ENCODE measurements at places on chromosomes 3 and 15.

GRCh38 chr3:12759693-12760565, 870 bp upstream of the TMEM40 start:
- no peak for DNase-seq

DNA sequence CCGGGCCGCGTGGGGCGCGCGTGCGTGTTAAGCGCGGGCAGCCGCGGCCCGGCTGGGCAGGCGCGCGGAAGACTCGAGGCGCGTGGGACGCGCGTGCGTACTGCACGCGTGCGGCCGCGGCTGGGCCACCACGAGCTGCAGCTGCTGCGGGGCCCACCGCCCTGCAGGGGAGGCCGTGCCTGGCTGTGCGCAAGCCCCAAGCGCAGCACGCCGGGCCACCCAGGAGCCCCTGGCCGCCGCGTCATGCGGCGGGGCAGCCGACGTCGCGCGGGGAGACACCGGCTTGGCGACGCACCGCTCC, 590 bp upstream of the TRIM71 start:
- DNase-seq, result no peak

GRCh38 chr15:50116477-50116876, 2.6 kb downstream of the ATP8B4 start:
- DNase-seq, result no peak

DNA sequence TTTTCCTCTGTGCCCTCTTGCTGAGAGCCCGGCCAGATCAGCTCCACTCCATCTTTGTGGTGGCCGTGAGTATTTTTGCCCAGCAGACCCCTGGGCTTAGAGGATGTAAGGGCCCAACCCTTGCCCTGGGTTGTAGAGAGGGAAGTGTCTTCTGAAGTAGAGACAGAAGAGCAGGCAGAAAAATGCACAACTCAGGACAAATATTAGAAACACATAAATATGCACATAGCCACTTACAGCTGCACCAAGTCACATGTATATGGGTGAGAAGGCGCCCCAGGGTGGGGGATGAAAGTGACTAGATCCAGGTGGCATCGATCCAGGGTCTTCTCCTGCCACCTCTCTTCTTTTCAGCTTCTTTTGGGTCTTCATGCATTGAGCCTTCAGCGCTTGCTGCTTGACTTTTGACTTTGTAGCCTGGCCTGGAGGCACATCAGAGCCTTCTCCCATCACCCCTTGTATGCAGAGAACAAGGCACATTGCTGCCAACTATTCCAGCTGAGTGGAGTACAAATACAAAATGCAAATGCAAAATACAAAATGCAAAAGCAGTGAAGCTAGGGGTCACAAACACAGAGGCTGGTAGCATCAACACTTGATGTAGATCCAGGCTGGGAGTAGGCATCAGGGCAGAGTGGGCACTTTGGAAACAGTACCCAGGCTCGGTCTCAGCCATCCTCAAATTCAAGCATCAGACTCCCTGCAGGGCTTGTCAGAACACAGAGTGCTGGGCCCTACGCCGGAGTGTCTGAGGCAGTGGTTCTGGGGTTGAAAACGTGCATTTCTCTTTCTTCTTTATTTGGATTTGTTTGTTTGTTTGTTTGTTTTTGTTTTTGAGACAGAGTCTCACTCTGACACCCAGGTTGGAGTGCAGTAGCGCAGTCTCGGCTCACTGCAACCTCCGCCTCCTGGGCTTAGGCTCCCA, 133.0 kb downstream of the ASB7 start:
- no peak for DNase-seq

- DNase-seq, result no peak
These were observed 56.2 kb upstream of the GLCE start for GRCh38 chr15:69104050-69104750.

- no peak for DNase-seq
These were observed 376.2 kb downstream of the EDEM1 start for GRCh38 chr3:5563537-5564277.

GRCh38 chr3:172530101-172530561, 6.9 kb upstream of the TNFSF10 start:
- no peak for DNase-seq

GRCh38 chr3:188199386-188199785, 45.4 kb downstream of the LPP start:
- DNase-seq, result no peak

GRCh38 chr15:32843219-32843815, 125.5 kb downstream of the GREM1 start:
- DNase-seq, result no peak

- no peak for DNase-seq
These were observed 20.6 kb upstream of the MEX3B start for GRCh38 chr15:82066455-82066854.
